ENCODE measurements at places on chromosomes 6 and 20. TPM values are rescaled to one million over a fixed set of nuclear protein-coding genes. Genes with fewer than 3 reads are reported as not detected.

The PPIL6 gene
- total RNA-seq, result 5.3 TPM

The CCDC170 gene
- 1.8 TPM for total RNA-seq

The RRAGD gene
- total RNA-seq, result 3.3 TPM

The CALHM5 gene
- total RNA-seq, result 14.8 TPM

The OTOR gene
- total RNA-seq, result not detected

The PHACTR3 gene
- not detected for total RNA-seq

The SLC22A2 gene
- total RNA-seq, result under 0.01 TPM

The SMIM13 gene
- 8.0 TPM for total RNA-seq

The TNFRSF6B gene
- total RNA-seq, result 2.9 TPM

The GRIK2 gene
- 0.72 TPM for total RNA-seq

The SLC32A1 gene
- not detected for total RNA-seq

The MYO6 gene
- 16.8 TPM for total RNA-seq

The C6orf141 gene
- not detected for total RNA-seq

The ADGRB3 gene
- not detected for total RNA-seq

The OR2B6 gene
- not detected for total RNA-seq

The RSPO4 gene
- not detected for total RNA-seq

The HLA-DRA gene
- total RNA-seq, result 5.8 TPM

The FOXO3 gene
- total RNA-seq, result 52.2 TPM

The BMP6 gene
- 0.72 TPM for total RNA-seq

The TBX18 gene
- total RNA-seq, result 64.1 TPM

The TMEM170B gene
- total RNA-seq, result 3.8 TPM

The PSORS1C2 gene
- not detected for total RNA-seq

The APCDD1L gene
- total RNA-seq, result 16.5 TPM

The TUBB gene
- 509 TPM for total RNA-seq

The TRAPPC3L gene
- total RNA-seq, result 0.29 TPM

The MEI4 gene
- not detected for total RNA-seq

The AVP gene
- not detected for total RNA-seq

The EXOC2 gene
- 22.4 TPM for total RNA-seq

The DLGAP4 gene
- 17.4 TPM for total RNA-seq

The SGK2 gene
- under 0.01 TPM for total RNA-seq

The GRM1 gene
- under 0.01 TPM for total RNA-seq

The VGLL2 gene
- not detected for total RNA-seq

The ACTL10 gene
- total RNA-seq, result 2.2 TPM

The RNASET2 gene
- 41.3 TPM for total RNA-seq

The ASIP gene
- not detected for total RNA-seq

The STMND1 gene
- total RNA-seq, result not detected

The C2 gene
- total RNA-seq, result 18.0 TPM

The HMGCLL1 gene
- total RNA-seq, result 0.36 TPM

The WFDC10B gene
- total RNA-seq, result not detected

The BEND6 gene
- 23.6 TPM for total RNA-seq

The ARMC2 gene
- total RNA-seq, result 2.7 TPM

The SYCP2 gene
- total RNA-seq, result 1.4 TPM

The CCN6 gene
- 6.8 TPM for total RNA-seq

The ANGPT4 gene
- total RNA-seq, result under 0.01 TPM

The TCF15 gene
- not detected for total RNA-seq

The TRIM38 gene
- total RNA-seq, result 13.0 TPM
